H4 (cell line): ENCODE measurements at places on chromosomes 12 and 14. TPM values are rescaled to one million over a fixed set of nuclear protein-coding genes. Genes with fewer than 3 reads are reported as not detected.

Gene PLEK2
- not detected in 2 replicates for total RNA-seq

Gene OR4E2
- not detected in 2 replicates for total RNA-seq

GRCh38 chr14:91554535-91555332 lies 44.6 kb upstream of the PPP4R3A start:
- DNase-seq = no peak

- no peak for DNase-seq
These were observed 110.0 kb downstream of the EPS8 start for GRCh38 chr12:15679151-15679550.

GRCh38 chr14:90615517-90616060 lies 200.6 kb downstream of the TTC7B start:
- DNase-seq = no peak

GRCh38 chr12:109741970-109742703 lies 28.5 kb downstream of the FAM222A start:
- no peak for DNase-seq

DNA sequence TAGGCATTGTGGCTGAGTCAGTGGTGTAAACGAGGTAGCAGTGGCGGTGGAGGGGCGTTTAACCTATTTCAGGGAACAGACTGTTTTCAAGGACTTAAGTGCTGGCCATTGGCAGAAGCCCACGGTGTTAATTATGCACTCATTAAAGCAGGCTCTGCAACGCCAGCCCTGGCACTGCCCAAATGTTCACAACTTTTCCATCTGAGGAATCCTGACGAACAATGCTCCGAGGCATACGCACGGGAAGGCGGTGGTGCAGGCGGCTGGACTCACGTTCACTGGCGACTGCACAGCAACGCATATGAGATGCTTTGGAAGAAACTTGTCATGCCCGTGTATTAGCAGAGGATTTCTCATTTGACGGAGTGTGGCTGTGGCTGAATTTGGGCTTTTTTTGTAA lies 70.6 kb upstream of the SLC24A4 start:
- no peak for DNase-seq

GRCh38 chr12:124337622-124338021 lies 42.7 kb downstream of the RFLNA start:
- no peak for DNase-seq
